ENCODE measurements at places on chromosomes 3 and 15.

DNA sequence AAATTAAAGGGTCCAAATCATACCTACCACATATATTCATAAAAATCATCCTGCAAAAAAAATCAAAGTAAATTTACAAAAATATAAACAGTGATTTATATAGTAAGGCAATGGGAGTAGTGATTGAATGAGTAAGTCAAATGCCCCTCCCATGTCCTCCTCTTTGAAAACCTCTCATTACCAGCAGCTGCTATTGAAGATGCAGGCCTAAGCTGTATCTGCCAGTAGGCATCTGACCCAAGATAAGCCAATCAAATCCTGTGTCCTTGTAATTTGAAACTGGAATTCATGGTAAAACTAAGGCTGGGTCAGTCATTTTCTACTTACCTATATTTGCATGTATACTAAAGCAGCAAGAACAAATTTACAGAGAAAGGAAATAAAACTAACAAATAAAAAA is 60.4 kb upstream of the POU1F1 start:
- DNase-seq = no peak

DNA sequence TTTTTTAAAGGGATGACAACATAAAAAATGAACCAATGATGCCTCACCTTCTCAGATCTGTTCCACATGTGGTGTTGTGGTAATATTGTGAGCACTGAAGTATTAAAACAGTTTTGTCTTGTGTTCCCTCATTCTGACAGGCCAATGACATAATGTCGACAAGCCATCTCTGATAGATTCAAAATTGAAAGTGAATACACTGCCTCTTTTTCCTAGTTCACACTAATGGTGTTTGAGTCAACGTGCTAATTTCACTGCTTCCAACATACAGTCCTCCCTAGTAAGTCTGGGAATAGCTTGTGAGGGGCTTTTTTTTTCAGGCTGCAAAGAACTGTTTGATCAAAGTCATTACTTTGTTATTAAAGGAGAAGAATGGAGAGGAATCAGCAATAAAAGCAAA is 82.8 kb downstream of the ROBO2 start:
- DNase-seq = no peak

GRCh38 chr3:120753810-120754209 is 11.3 kb downstream of the GTF2E1 start:
- no peak for DNase-seq

DNA sequence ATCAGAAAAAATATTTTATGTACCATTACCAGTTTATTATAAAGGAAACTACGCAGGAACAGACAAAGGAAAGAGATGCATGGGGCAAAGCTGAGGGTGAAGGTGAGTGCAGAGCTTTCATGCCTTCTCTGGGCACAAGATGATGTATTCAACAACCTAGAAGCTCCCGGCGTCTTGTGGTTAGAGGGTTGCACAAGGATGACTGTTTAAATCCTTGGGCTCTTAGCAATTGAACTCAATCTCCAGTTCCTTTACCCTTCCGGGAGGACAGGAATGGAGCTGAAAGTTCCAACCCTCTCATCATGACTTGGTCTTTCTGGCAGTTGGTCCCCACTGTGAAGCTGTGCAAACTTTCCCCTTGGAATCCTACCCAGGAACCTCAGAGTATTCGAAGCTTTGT is 542.0 kb downstream of the EPHA3 start:
- DNase-seq = no peak

DNA sequence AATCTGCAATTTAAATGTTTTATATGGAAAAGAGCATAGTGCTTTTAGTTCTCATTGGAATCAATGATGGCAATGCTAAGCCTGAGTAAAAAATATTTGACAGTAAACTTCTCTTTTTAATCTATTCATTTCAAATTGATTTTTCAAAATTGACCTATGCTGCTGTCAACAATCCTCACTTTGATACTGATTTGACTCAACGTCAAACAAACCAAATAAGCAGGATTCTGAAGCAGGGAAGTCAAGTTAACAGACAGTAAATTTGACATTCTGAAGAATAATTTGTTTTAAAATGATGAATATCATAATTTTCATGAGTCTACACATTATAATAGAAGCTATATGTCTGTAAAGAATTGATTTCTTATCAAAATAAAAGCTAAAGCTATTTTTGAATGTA is 1053.1 kb downstream of the DIPK2A start:
- DNase-seq = no peak

- no peak for DNase-seq
These were observed 16.8 kb downstream of the EMC4 start for GRCh38 chr15:34241376-34242330.

GRCh38 chr3:191958980-191959671 is 498.2 kb downstream of the PYDC2 start:
- no peak for DNase-seq

GRCh38 chr3:47985381-47985780 is 30.8 kb downstream of the MAP4 start:
- no peak for DNase-seq

DNA sequence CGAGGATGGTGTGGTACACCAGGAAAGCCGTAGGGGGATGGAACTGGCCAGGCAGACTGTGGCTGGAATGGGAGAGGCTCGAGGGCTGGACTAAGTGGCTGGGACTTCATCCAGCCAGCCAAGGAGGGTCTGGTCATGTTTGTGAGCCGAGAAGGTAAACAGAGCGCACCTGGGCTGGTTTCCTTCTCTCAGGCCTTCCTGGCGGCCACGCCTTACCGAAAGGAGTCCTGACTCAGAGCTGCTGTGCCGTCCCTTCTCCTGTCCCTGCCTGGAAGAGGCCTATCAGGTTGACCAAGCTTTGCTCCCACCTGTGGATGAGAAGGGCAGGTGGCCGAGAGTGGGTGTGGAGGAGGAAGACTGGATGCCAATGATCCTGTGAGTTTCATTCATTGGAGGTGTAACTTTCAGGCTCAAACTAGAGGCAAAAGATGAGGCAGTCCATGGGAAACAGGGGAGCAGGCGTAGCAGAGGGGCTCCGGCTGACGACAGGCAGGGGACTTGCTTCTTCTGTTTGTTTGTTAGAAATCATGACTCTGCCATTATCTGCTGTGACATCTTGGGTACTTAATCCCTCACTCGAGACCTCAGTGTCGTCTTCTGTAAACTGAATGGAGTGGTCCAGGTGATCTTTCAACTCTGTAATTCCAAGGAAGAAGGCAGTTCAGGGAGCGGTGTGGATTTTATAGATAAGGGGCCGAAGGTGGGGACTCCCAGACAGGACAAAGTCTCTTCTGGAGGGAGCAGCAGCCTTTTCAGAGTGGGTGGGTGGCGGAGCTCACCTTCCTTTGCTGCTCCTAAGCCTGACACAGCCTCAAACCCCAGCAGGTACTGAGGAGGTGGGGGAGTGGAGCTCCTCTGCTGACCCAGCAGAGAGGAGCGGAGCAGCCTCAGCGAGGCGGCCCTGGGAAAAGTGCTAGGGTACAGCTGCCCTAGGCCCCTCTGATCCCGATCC is 71.8 kb upstream of the GATM start:
- no peak for DNase-seq

DNA sequence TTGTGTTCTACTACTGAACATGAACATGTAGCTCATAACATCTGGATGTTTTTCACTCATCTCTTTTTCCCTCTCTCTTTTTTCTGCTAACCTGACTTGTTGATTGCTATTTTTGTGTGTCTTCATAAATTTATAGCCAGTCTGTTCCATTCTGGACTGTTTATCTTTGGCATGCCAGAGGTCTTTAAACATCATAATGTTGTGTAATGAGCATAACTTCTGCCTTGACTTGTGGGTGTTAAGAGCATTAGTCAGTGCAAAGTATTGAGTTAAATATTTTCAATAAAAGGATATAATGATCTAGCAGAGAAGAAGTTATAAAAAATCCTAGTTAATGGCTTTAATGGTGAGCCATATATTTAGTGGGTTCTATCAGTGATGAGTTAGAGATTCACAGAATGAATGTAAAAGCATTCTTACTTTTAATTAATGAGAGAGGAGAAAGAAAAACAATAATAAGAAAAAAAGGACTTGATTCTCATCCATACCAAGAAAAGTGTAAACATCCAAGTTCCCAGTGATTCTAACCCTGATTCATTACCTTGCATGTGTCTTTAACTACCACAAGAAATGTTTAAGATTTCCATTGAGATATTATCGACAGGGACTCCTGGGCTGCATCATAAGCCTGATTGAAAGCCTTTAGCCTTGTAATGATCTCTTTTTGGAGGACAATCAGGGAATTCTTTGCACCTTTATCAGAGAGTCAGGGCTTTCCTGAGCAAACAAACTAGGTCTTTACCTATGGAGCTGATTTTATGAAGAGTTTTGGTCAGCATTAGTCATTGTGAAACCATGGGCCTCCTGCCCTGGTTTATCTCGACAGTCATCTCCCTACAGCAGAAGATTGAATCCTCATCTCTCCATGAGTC is 22.9 kb downstream of the MITF start:
- DNase-seq = no peak

DNA sequence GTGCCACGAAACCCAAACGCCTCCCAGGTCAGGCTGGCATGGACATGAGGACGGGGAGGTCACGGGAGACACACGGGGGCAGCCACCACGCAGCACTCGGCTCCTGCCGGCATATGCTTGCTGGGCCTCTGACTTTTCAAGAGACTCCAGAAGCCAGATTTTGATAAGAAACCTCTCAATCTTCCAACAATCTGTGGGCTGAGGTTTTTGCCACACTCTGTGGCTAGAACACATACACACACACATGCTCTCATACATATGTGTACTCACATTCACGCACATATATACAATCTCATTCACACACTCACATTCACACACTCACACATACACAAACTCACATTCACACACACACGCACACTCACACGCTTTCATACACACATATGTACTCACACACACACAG is 86.7 kb upstream of the LINGO1 start:
- no peak for DNase-seq

GRCh38 chr3:36923523-36923943 is 21.3 kb downstream of the TRANK1 start:
- DNase-seq = no peak

- no peak for DNase-seq
These were observed 939 bp downstream of the PPIB start for GRCh38 chr15:64161688-64162477.

DNA sequence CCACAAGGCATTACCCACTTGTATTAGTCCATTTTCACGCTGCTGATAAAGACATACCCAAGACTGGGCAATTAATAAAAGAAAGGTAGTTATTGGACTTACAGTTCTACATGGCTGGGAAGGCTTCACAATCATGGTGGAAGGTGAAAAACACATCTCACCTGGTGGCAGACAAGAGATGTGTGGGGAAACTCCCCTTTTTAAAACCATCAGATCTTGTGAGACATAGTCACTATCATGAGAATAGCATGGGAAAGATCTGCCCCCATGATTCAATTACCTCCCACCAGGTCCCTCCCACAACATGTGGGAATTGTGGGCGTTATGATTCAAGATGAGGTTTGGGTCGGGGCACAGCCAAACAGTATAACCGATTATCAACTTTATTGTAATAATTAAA is 17.0 kb upstream of the CMC1 start:
- no peak for DNase-seq

- peak; percentile 46 for DNase-seq
These were observed 8.6 kb downstream of the FBXL22 start for GRCh38 chr15:63605816-63606215.

DNA sequence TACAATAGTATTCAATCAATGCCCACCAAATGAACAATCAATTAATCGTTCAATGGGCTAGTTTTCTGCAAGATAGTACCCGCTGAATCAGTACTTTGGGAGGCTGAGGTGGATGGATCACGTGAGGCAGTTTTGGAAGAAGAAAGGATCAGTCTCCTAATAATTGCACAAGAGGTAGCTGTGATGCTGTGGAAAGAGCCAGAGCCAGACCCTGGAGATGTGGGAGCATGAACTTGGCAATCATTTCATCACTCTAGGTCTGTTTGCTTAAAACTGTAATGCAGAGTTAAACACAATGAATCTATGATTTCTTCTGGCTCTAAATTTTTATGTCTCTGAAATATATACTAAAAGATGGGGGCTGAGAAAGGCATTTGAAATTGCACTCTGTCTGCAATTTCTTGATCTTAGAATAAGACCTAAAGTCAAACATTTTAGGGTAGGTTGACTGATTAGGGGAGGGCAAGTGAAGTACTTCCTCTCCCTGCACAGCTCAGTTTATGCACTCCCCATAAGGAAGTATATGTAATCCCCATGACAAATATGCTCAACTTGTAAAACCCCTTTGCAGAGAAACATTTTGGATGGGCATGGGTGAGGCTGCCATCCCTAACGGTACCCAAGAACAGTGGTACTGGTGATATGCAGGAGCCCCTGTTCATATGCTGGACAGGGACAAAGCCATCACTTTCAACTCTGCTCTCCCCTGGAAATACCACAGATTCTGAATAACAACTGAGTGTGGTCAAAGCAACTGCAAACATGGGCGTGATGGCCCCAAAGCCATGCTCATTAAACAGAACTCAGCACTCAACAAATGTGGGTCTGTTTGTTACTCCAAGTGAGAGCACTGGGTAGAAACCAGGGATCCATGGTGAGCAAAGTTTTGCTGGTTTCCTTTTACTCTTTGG is 28.6 kb upstream of the SPATA12 start:
- DNase-seq = no peak

GRCh38 chr3:8575364-8576104 is 69.1 kb downstream of the SSUH2 start:
- DNase-seq = no peak

GRCh38 chr3:169029674-169030285 is 633.7 kb downstream of the MECOM start:
- DNase-seq = no peak

DNA sequence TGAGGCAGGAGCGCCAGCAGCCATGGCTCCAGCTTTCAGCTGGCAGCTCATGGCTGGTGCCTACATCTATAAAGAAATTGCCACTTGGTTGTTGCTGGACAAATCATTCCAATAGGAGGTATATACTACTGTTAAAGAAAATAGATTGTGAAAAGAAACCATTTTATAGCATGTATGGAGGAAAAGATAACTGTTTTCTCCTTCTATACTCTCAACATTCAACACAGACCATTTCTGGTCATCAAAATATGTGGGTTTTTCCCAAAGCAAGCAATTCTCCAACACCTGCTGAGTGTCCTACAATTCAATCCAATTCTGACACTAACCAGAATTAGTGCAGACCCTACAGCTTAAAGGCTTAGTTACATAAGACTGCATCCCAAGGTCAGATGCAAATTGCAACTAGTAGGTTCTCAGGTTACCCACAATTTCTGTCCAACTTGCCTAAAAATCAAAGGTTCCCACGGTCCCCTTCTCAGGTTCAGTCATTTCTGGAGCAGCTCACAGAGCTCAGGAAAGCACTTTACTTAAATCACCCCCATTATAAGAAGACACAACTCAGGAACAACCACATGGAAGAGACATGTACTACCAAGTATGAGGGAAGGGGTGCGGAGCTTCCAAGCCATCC is 42.4 kb upstream of the STRIT1 start:
- DNase-seq = no peak

GRCh38 chr3:73609655-73610054 is 15.1 kb downstream of the PDZRN3 start:
- DNase-seq = no peak

- DNase-seq = no peak
These were observed 3.9 kb upstream of the HEG1 start for GRCh38 chr3:125059488-125060245.
